ENCODE measurements at places on chromosomes 6 and 20.
A peak's percentile ranks its signal among the peaks of the same experiment; 100 is the strongest.

GRCh38 chr6:73452107-73452461 lies at the start of gene CGAS:
Gene CGAS (minus strand): TSS chr6:73452297. CDS start chr6:73452181, 116 bp downstream.
- peak; percentile 49 for DNase-seq

DNA sequence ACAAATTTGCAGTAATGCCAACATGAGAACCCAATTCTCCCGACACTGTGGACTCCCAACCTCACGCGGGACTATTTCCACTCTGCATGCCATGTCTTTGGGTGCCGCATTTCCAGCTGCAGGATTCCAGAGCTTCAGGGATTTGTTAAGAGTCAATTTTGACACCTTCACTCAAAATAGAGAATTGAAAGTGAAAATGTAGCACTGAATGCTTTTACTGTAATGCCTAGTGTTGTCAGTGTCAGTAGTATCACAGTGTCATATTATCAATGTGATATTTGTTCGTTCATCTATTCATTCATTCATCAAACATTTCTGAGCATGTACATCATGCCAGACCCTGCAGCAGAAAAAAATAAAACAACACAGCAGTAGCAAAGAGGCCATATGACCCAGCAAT lies 13.4 kb upstream of the FAM50B start:
- no peak for DNase-seq

DNA sequence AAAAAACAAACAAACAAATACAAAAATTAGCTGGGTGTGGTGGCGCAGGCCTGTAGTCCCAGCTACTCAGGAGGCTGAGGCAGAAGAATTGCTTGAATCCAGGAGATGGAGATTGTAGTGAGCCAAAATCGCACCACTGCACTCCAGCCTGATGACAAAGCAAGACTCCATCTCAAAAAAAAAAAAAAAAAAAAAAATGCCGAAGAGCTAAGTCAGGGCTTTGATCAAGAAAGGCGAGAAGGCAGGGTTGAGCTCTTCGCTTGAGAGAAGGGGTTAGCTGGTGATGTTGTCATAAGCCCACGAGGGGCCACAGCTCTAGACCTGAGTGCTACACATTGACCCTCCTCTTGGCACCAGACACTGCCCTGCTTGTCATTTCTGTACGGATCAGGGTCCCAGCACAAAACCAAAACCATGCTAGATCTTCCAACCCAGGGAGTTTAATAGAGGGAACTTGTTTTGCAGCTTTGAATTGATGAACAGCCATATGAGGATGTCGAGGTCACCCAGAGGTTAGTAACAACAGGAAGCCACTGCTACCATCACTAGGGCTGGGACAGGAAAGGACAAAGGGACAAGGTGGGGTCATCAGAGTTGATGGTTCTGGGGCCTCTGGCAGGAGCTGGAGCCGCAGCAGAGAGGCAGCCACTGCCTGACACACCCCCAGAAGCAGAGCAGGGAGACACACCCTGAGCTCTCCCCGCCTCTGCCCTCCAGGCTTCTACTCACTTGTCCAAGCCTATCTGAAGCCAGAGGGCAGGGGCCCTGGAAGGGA lies 122.7 kb downstream of the SNX5 start:
- no peak for DNase-seq

DNA sequence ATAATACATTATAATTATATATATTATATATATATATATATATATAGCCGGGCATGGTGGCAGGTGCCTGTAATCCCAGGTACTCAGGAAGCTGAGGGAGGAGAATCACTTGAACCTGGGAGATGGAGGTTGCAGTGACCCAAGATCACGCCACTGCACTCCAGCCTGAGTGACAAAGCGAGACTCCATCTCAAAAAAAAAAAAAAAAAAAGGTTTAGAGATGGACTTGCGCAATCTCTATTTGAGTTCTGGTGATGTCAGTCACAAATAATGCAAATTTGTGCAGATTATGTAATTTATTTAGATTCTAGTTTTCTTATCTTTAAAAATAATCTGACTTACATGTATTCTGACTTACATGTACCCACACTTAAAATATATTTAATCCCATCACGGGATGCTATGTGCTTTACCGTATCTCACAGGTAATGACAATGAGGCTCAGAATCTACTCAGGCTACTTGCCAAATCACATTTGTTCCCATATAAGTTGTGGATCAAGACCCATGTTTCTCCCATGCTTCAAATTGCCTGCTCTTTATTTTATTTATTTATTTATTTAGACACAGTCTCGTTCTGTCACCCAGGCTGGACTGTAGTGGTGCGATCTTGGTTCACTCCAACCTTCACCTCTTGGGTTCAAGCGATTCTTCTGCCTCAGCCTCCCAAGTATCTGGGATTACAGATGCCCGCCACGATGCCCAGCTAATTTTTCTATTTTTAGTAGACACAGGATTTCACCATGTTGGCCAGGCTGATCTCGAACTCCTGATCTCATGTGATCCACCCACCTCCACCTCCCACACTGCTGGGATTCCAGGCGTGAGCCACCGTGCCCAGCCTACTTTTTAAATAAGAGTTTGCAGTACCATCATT lies 7.6 kb upstream of the UST start:
- no peak for DNase-seq

DNA sequence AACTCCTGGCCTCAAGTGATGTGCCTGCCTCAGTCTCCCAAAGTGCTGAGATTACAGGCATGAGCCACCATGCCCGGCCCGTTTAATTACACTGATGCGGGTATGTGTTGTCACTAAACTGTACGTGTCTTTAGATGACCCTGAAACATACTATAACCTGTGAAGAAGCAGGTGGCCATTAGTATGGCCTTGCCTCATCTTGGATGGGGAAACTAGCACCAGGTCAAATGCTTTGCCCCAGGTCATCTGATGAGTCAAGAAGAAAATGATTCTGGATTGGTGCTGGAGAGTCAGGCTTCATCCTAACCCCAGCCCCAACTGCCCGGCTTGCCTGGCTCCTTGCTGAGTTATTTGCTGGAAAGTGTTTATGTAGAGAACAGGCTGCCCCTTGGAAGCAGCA lies 2.9 kb upstream of the SASH1 start:
- no peak for DNase-seq

- DNase-seq = no peak
These were observed 15.7 kb downstream of the FAM8A1 start for GRCh38 chr6:17615794-17616193.

DNA sequence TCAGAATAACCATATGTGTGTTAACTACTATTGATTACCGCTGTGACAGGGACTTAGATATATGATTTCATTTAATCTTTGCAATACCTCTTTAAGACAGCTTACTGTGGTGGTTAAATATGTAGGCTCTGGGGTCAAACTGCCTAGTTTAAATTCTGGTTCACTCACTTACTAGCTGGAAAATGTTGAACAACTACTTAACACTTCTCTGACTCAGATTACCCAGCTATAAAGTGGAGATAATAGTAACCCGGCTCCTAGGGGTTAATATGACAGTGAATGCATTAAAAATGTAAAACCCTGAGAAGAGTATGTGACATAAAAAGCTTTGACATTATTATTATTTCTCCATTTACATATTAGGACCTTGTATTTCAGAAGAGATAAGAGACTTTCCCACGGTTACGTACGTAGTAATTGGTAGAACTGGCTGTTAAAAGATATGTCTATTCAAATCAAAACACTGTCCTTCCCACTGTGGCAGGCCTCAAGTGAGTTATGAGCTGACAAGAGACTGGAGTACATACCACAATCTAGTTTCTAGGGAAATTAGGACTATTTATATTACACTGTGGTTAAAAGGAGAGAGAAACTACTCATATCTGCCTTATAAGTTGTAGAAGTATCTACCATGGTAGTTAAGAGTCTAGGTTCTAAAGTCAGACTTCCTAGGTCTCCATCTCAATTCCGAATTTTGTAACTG lies 4.4 kb upstream of the PLCB1 start:
- no peak for DNase-seq

- DNase-seq = peak; percentile 79
These were observed 231.5 kb upstream of the SUPT3H start for GRCh38 chr6:45609141-45609638.

GRCh38 chr20:38473367-38473795 lies 738 bp downstream of the RALGAPB start:
- DNase-seq = peak; percentile 8

DNA sequence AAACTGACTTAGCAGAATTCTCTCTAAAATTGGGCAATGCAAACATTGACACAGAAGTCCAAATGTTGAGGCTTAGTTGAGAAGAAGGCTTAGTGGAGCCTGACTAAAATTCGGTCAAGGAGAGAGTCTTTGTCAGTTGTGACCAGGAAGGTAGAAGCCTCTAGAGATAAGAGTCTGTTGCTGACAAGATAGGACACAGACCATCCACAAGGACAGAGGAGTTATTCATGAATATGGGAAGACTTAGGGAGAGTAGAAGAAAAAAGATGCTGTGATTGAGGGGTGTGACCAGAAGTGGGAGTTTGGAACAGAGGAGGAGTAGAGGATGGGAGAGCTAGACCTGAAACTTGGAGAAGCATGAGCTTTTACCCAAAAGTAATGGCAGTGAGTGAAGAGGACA lies 7.2 kb upstream of the FAXC start:
- no peak for DNase-seq

DNA sequence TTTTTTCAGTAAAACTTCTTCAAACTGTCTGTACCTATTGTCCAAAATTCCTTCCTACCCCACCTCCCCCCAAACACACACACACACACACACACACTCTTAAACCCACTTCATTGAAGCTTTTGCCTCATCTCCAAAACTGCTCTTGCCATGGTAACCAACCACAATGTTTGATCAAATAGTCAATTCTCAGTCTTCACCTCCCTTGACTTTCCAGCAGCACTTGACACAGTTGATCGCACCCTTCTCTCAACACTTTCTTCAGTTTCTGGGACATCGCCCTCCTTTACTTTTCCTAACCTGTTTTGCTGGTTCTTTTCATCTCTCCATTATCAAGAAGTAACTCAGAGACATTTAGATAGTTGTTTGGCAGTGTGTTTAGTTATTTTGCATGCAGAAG lies 71.5 kb upstream of the COL21A1 start:
- DNase-seq = no peak
